ENCODE measurements at places on chromosomes 7 and 10.

DNA sequence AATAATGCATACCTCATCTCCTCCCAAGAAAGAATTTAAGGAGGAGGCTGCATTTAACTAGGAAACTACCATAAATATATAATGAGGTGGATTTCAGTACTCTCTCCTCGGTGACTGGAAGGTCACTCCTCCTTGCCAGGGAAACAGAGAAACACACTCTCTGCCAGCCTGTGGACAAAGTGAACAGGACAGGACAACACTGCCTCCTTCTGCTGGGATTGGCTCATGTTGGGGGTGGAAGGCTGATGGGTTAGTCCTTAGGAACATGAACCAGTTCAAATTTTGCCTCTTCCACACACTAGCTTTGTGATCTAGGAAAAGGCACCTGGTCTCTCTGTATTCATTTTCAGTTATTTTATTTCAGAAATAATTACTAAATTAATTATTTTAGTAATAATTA, 50.6 kb upstream of the STEAP4 start:
- H3K27ac ChIP-seq, result no peak overlapping the region
- H3K4me1 ChIP-seq, result no peaks in the 10 kb centered on the region
- DNase-seq, result no peak
- no peaks in the 10 kb centered on the region for H3K27me3 ChIP-seq

DNA sequence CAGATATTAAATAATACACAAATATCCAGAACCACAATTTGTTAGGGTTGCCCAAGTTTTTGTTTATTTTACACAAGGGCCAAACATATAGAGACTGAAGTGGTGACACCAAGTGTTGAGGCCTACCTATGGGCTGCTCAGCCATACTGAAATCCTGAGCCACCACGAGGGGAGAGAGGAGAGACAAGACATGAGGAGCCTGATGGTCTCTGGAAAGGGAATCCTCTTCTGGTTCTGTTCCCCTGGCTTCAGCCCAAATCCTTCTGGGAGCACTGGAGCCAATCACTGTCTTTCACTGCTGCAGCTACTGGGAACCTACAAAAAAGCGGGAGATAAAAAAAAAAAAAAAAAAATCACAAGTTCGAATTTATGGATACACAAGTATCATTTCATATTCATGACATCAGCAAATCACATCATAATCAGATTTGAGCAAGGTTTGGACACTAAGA, 1.9 kb downstream of the SKIDA1 start:
- no peak for DNase-seq
- H3K36me3 ChIP-seq, result no peaks in the 10 kb centered on the region
- no peaks in the 10 kb centered on the region for H3K27me3 ChIP-seq
- H3K4me1 ChIP-seq, result peaks cover 2% of the 10 kb centered on the region

GRCh38 chr7:31202801-31203200, 137.7 kb downstream of the NEUROD6 start:
- H3K4me3 ChIP-seq, result no peak overlapping the region
- no peaks in the 10 kb centered on the region for H3K27me3 ChIP-seq
- H3K27ac ChIP-seq, result no peak overlapping the region

GRCh38 chr7:74282748-74283459, 6.3 kb upstream of the CLIP2 start:
- H3K4me1 ChIP-seq, result peaks cover 11% of the 10 kb centered on the region
- no peaks in the 10 kb centered on the region for H3K27me3 ChIP-seq
- no peaks in the 10 kb centered on the region for H3K36me3 ChIP-seq

DNA sequence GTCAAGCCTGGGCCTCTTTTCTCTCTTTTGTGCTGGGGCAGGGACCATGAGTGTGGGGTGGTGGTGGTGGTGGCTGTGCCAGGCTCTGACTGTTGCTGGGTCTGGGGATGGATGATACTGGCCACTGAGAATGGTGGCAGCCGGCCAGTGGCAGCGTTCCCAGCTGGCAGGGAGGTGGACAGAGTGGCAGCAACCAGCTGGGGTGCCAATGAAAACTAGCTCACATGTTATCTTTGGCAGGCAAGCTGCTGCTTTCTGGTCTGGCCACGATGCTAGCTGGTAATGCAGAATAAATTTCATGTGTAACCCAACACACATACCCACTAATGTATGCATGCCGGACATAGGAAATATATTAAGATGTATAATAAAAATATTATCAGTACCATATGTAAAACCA, 95.0 kb upstream of the SLC26A5 start:
- no peaks in the 10 kb centered on the region for H3K36me3 ChIP-seq
- H3K4me1 ChIP-seq, result peaks cover 9% of the 10 kb centered on the region
- DNase-seq, result peak; percentile 94
- H3K27me3 ChIP-seq, result no peaks in the 10 kb centered on the region

- no peak for DNase-seq
- H3K36me3 ChIP-seq, result no peaks in the 10 kb centered on the region
- H3K27ac ChIP-seq, result no peak overlapping the region
- no peaks in the 10 kb centered on the region for H3K27me3 ChIP-seq
- no peak overlapping the region for H3K4me3 ChIP-seq
These were observed 167.7 kb upstream of the CCDC6 start for GRCh38 chr10:60073781-60074656.

DNA sequence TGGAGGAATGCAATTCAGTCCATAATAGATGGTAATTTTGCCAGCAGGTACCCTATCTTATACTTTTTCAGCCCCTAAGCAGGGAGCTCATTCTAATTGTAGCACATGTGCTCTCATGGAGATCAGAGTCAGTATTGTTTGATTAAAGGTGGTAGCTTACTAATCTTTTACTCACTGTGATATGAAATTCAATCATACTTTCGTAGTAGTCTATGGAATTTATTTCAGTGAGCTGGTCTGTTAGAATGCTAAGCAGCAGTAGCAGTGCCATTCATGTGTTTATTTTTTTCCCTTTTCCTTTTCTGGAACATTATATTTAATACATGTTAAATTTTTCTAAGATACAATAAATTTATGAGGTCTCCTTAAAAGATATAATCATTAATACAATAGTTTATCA, 109.0 kb downstream of the ST7 start:
- no peaks in the 10 kb centered on the region for H3K36me3 ChIP-seq
- no peaks in the 10 kb centered on the region for H3K4me1 ChIP-seq
- DNase-seq, result no peak
- no peak overlapping the region for H3K4me3 ChIP-seq
- H3K27me3 ChIP-seq, result no peaks in the 10 kb centered on the region

DNA sequence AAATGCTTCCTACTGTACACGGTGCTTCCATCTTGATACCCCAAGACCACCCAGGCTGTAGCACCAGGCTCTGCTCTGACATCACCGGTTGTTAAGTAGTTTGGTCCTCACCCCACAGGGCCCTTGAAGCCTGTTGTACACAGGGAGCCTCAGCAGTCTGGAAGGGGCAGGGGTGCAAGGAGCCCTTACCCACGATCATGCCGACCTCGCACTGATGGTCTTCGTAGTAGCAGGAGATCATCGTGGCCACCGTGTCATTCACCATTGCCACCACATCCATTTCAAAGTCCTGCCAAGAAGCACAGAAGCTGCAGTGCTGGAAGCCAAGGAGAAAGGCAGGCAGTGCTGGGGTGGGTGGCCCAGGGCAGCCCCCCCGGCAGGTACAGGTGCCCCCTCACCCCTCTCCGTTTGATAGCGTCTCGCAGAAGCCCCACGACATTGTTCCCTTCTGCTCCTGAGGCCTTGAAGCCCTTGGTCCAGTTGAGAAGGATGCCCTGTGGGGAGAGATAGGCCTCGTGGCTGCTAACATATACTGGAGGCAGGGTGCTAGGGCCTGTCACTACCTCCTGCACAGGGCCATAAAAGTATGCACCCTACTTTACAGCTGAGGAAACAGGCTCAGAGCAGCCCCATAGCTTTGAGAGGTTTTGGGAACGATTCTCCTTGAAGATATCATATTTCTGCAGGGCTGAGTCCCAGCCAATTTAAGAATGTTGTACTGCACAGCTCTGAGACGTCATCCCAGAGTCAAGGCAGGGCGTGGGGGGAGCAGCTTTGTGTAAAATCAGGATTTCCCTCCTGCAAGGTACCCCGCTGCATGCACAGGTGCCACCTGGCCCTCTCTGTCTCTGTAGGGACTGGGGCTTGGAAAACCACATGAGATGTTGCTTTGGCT, 8.7 kb upstream of the MYL7 start:
- no peaks in the 10 kb centered on the region for H3K36me3 ChIP-seq
- DNase-seq, result peak; percentile 53
- no peak overlapping the region for H3K27ac ChIP-seq
- H3K4me3 ChIP-seq, result no peak overlapping the region
- H3K4me1 ChIP-seq, result peaks cover 18% of the 10 kb centered on the region
- H3K27me3 ChIP-seq, result no peaks in the 10 kb centered on the region

DNA sequence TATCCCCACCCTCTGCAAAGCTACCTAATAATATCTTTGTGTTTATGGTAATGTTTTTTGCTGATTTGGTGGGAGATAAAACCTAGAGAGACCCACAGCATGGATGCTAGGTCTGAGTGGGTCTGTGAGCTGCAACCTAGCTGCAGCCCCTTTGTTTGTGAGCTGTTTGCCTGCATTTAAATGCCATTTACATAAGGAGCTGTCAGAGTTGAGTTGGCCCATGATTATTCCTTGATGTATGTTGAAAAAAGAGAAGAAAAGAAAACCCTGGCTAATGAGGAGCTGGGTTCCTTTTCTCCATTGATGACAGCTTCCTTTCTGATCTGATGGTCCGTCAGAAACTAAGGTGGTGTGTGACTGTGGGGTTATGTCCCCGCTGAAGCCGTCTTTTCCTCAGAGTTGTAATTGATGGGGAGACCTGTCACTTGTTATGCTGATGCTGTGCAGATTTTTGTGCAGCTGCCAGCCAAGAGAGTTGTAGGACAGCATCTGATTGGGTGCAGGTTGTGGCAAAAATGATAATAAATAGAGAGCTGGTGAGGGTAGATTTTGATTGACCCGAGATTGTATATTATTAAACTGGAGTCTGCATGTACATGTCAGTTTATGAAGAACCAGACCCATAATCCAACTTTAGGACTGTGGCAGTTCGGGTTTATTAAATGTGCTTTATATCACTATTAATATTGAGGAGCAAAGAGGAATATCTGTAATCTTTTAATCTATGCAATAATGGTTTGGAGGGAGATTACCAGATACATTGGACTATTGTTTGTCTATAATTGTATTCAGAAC, 219.8 kb downstream of the AUTS2 start:
- no peak overlapping the region for H3K4me3 ChIP-seq
- H3K27ac ChIP-seq, result no peak overlapping the region
- H3K4me1 ChIP-seq, result peaks cover 12% of the 10 kb centered on the region
- H3K27me3 ChIP-seq, result no peaks in the 10 kb centered on the region
- H3K36me3 ChIP-seq, result no peaks in the 10 kb centered on the region
- no peak for DNase-seq

DNA sequence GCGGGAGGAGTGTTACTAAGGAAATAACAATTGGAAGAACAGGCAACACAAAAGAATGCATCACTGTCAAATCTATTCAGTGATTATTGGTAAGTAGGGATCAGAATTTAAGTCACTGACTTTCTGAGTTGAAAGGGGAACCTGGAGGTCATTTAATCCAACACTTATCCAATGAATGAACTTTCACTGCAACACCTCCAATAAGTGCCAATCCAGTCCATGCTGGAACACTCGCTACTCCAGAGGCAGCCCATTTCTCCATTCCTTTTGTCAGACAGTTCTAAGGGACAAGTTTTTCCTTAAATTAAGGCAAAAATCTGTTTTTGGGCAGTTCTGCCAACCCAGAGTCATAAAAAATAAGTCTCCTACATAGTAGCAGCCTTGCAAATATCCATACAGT, 29.5 kb downstream of the FRA10AC1 start:
- no peaks in the 10 kb centered on the region for H3K27me3 ChIP-seq
- H3K4me1 ChIP-seq, result no peaks in the 10 kb centered on the region
- H3K36me3 ChIP-seq, result peaks cover 43% of the 10 kb centered on the region

DNA sequence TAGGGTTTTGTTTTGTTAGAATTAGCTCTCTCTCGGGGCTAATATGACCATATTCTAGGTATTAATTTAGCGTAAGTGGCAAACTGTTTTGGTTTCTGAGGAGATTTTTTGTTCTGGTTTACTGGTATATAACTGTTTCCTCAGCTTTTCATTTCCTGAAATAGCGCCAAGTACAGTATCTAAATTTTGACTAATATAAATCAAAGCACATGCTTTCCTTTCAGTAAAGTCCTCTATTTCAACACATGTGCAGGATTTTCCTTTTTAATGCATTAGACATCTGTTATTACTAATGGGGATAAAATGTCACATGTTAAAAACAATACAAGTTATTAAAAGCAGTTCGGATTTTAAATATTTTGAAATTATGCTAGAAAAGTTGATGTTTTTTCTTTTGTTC, 11.3 kb downstream of the FERD3L start:
- H3K4me1 ChIP-seq, result no peaks in the 10 kb centered on the region
- no peaks in the 10 kb centered on the region for H3K27me3 ChIP-seq
- no peaks in the 10 kb centered on the region for H3K36me3 ChIP-seq
- H3K4me3 ChIP-seq, result no peak overlapping the region

GRCh38 chr10:69232252-69232651, 12.1 kb downstream of the HKDC1 start:
- H3K27me3 ChIP-seq, result peaks cover under 1% of the 10 kb centered on the region
- no peak overlapping the region for H3K27ac ChIP-seq
- H3K36me3 ChIP-seq, result no peaks in the 10 kb centered on the region
- DNase-seq, result no peak
- no peaks in the 10 kb centered on the region for H3K4me1 ChIP-seq
- H3K4me3 ChIP-seq, result no peak overlapping the region

GRCh38 chr10:132654708-132655661, 117.4 kb downstream of the INPP5A start:
- no peaks in the 10 kb centered on the region for H3K27me3 ChIP-seq
- peaks cover 35% of the 10 kb centered on the region for H3K36me3 ChIP-seq
- no peaks in the 10 kb centered on the region for H3K4me1 ChIP-seq

DNA sequence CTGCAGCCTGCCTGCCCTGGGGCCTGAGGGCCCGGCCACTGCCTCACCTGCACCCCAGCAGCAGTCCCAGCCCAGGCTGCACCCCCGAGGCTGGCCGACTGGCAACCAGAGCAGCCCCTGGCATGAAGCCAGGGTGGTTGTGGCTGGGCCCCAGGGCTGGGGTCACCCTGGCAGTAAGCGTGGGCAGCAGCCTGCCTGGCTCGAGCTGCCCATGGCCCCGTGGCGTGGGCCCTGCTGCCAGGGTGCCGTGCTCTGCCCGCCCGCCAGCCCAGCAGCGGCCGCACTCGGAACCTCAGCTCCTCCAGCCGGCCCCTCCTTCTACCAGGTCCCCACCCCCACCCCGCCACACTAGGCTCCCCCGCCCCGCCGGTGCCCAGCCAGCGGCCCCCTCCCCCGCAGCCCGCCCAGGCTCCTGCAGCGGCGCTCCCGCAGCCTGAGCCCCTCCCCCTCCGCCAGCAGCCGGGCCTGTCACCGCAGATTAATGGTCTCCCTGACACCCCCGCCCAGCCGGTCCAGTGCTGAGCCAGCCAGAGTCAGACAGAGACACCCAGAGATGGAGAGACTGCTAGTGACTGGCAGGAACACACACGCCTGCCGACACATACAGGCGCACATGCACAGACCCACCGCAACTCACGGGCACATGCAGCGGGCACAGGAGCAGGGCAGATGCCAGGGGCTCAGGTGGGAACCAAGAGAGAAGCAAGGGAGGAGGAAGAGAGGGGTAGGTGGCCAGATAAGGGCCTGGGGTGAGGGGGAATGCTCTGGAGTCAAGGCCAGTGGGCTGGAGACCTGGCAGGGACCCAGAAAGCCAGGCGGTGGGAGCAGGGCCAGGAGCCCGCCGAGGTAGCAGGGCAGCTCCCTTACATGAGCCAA, 22.4 kb downstream of the KCNH2 start:
- no peaks in the 10 kb centered on the region for H3K4me1 ChIP-seq
- no peak overlapping the region for H3K27ac ChIP-seq
- H3K36me3 ChIP-seq, result no peaks in the 10 kb centered on the region
- H3K4me3 ChIP-seq, result peak overlapping the region; percentile 13
- peaks cover 79% of the 10 kb centered on the region for H3K27me3 ChIP-seq

- no peak for DNase-seq
- no peaks in the 10 kb centered on the region for H3K36me3 ChIP-seq
These were observed 191.9 kb downstream of the MDFIC start for GRCh38 chr7:115113776-115114175.

GRCh38 chr7:8035647-8036518, 67.3 kb downstream of the GLCCI1 start:
- no peak for DNase-seq
- no peaks in the 10 kb centered on the region for H3K4me1 ChIP-seq
- H3K36me3 ChIP-seq, result peaks cover 19% of the 10 kb centered on the region
